ENCODE measurements at places on chromosomes 12 and 14.

GRCh38 chr12:6534945-6535696 is 804 bp downstream of the GAPDH start:
- ATAC-seq: peak; percentile 59
- peaks cover 74% of the 10 kb centered on the region for H3K4me1 ChIP-seq
- H3K27me3 ChIP-seq: no peaks in the 10 kb centered on the region
- peak overlapping the region; percentile 100 for H3K4me3 ChIP-seq
- peak overlapping the region; percentile 90 for H3K27ac ChIP-seq

- peak overlapping the region; percentile 62 for H3K27ac ChIP-seq
- no peak overlapping the region for H3K4me3 ChIP-seq
- no peak for ATAC-seq
- no peaks in the 10 kb centered on the region for H3K27me3 ChIP-seq
Observed at GRCh38 chr12:67661311-67662021, 12.9 kb downstream of the DYRK2 start.

- no peak overlapping the region for H3K27ac ChIP-seq
- H3K4me1 ChIP-seq: peaks cover 6% of the 10 kb centered on the region
- no peak for ATAC-seq
- no peak overlapping the region for H3K4me3 ChIP-seq
Observed at GRCh38 chr12:51421266-51421884, 3.3 kb upstream of the SLC4A8 start.

GRCh38 chr14:102493096-102493495 is 16.5 kb downstream of the ANKRD9 start:
- no peak overlapping the region for H3K4me3 ChIP-seq
- H3K36me3 ChIP-seq: peaks cover 42% of the 10 kb centered on the region
- no peaks in the 10 kb centered on the region for H3K4me1 ChIP-seq
- no peak overlapping the region for H3K27ac ChIP-seq
- H3K27me3 ChIP-seq: no peaks in the 10 kb centered on the region

DNA sequence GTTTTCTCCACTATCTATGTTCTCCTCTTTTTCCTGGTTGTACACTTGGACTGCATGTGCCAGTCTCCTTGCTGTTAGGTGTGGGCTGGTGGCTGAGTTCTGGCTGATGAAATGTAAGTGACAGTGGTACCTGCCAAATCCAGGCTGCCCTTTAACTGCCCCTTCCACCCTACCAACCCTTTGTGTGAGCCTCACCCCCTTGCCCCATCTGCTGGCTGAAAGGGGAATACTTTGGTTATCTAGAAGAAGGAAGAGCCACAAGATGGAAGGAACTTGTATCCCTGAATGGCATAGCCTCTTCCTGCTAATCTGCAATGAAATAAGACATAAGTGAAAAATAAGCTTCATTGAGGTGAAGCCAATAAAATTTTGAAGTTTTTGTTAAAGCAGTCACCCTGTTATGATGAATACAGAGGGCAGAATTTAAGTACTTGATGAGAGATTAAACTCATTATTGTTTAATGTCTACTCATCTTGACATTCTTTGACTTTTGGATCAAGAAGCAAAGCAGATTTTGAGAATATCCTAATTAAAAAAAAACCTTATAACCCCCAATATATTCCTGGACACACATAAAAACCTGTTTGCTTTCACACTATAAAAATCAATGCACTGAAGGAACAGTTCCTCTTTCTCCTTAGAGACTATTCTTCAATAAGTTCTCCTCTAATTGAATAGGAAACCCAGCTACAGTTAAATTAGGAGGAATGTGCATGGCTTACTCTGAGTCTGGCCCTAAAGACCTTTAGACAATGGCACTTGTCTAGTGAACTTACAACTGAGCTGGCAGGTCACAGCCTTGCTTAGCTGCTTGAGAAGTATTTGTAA is 262.6 kb upstream of the BTG1 start:
- no peaks in the 10 kb centered on the region for H3K36me3 ChIP-seq
- H3K27me3 ChIP-seq: no peaks in the 10 kb centered on the region
- no peak overlapping the region for H3K4me3 ChIP-seq
- no peak overlapping the region for H3K27ac ChIP-seq

- H3K27ac ChIP-seq: peak overlapping the region; percentile 99
- no peak for ATAC-seq
- H3K36me3 ChIP-seq: no peaks in the 10 kb centered on the region
- H3K27me3 ChIP-seq: no peaks in the 10 kb centered on the region
Observed at GRCh38 chr14:89420502-89420901, 3.5 kb upstream of the FOXN3 start.

DNA sequence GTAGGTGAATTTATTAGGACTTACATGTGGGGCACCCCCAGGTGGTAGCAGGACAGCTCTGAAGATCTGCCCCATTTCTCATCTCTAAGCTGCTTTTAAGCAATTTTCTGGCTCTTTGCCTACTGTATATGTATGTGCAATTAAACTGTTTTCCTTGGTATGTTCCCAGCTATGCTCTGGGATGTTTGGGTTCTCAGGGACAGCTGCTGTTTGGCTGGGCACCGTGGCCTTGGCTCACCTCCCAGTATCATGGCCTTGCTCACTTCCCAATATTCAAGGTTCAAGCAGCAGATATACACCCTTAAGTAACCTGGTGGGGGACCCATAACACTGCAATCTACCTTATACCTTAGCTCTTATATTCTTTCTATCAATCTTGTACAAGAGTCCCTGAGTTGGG is 53.7 kb upstream of the KITLG start:
- H3K4me3 ChIP-seq: no peak overlapping the region
- peaks cover 34% of the 10 kb centered on the region for H3K4me1 ChIP-seq
- no peak for ATAC-seq
- no peak overlapping the region for H3K27ac ChIP-seq
- no peaks in the 10 kb centered on the region for H3K36me3 ChIP-seq

GRCh38 chr12:116943419-116944372 is 32.9 kb downstream of the FBXW8 start:
- H3K4me3 ChIP-seq: no peak overlapping the region
- H3K27ac ChIP-seq: no peak overlapping the region
- peaks cover 41% of the 10 kb centered on the region for H3K36me3 ChIP-seq
- no peak for ATAC-seq
- H3K27me3 ChIP-seq: no peaks in the 10 kb centered on the region
- H3K4me1 ChIP-seq: no peaks in the 10 kb centered on the region
